ENCODE measurements at places on chromosomes 7 and 10.

GRCh38 chr7:8433477-8434289, at the start of gene NXPH1:
NXPH1 (plus strand) TSS chr7:8433609.
- DNase-seq, result no peak

- no peak for DNase-seq
Measured at GRCh38 chr7:143016996-143017395, 9.9 kb downstream of the OR9A2 start.

DNA sequence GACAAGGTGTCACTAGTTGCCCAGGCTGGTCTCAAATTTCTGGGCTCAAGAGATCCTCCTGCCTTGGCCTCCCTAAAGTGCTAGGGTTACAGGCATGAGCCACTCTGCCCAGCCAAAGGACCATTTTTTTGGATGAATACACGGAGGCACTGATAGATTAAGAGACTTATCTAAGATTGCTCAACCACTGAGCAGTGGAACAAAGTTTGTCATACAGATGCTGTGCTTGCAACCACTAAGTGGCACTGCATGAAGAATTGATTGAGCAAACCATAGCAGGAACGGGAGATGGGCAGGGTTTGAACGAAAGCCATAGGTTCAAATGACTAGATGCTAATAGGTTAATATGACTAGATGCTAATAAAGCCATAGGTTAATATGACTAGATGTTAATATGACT, 61.1 kb downstream of the EBLN1 start:
- DNase-seq, result no peak

DNA sequence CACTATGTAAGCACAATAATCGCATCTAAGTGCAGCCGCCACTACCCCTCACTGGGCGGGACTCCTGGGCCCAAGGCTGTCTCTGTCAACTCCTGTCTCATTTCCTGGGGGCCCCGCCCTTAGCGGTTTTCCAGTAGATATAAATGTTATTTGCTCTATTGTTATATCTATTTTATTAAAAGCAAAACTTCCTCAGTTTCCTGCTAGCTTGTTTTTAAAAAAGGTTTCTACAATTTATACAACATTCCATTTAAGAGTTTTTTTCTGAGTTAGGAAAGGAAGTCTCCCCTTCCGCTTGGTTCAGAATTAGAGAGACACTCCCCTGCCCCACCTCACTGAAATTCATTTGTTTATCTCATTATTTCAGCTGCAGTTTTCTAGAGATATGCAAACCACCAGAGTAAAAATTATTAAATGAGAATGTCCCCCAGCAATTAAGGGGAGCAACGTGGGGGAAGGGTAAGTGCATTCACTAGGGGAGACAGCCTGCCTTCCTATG, 82.7 kb downstream of the RAMP3 start:
- DNase-seq, result no peak

- DNase-seq, result no peak
Measured at GRCh38 chr7:123573341-123573740, 15.7 kb upstream of the NDUFA5 start.

DNA sequence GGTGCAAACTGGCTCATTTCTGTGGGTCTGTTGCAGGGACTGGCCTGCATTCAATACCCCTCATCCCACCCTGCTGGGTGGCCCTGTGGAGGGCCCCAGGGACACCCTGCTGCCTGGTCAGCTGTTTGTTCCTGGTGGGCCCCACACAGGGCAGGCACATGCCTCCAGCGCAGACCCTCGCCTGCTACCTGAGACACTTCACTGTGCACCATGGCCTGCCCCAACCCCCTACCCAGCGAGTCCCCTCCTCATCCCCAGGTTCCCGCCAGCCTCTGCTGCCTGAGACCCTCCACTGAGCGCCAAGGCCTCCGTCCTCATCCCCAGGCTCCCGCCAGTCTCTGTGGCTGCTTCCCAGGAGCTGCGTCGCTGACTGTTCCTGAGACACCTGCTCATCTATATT, 16.8 kb downstream of the GPR146 start:
- no peak for DNase-seq

DNA sequence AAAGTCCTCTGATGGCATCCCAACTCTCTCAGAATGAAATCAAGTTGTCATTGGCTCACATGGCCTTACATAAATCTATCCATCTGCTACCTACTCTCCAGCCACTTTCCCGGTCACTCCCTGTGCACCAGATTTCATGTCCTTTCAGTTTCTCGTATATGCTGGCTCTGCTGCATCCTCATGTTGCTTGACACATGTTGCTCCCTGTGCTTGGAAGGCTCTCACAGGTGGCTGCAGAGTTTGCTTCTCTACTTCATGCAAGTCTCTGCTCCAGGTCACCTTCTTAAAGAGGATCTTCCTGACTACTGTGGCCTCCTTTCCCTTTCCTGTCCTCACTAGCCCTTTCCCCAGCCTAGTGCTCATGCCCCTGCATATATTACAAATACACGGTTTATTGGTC, 48.3 kb downstream of the MRPL32 start:
- DNase-seq, result no peak

DNA sequence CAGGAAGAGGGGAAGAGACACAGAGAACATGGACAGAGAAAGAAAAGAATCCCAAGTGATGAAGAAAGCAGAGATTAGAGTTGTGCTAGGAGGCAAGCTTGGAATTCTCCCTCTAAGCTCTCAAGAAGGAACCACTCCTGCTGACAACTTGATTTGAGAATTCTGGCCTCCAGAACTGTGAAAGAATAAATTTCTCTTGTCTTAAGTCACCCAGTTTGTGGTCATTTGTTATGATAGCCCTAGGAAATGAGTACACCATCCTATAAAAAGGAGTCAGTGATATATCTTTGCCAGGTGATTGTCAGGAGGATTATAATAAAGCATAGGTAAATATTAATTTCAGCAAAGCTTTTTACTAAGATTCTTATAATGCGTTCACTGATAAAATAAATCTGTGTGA, 82.7 kb upstream of the TFEC start:
- DNase-seq, result no peak

DNA sequence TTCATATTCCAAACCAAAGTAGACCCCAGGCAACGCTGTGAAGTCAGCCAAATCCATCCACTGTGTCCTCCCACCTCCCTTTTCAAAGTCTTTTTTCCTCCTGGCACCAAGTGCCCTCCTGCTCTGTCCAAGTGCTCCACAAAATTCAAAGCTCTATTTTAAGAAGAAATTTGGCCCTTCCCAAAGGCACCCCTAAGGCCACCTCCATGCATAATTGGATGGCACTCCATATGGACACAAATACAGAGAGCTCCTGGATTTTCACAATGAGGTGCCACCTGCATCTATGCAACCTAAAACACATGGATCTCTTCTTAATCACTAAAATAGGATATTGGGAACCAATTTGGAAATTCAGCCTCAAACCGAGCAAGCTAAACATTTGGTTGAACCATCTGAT, 121.6 kb downstream of the RELN start:
- no peak for DNase-seq

DNA sequence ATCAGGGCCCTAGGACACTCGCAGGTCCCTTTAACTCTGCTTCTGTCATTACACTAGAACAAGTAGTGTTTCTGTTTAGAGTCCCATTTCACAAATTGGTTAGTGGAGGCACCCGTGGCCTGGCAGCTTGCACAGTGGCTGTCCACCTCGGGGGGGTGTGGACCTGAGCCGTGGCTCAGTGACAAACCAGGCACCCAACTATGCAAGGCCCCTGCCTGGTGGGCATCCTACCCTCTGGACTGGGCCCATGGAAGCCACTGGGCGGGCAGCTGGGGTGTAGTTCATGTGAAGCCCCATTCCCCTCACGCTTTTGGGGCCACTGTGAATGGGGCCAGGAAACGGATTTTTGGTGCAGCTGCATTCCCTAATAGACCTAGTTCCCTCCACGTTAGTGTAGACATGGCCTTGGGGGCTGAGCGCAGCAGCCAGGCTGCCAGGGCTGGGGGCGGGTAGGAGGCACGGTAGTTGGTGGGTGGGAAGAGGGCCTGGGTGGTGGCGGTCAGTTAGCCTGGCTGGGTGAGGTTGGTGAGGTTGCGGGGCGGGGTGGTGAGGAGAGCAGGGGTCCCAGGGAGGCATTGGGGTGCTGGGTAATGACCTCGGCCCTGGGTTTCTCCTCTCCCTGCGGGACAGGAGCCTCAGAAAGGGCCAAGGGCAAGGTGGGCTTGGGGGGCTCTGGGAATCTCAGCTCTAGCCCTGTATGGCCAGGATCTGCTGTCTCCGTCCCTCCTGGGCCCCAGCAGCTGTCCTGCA, 18.7 kb downstream of the ZNF316 start:
- DNase-seq, result no peak

Measured in activated naive CD8-positive, alpha-beta T cell treated with anti-CD3 and anti-CD28 coated beads, Interleukin-2, amount 50 U/mL, for 24 hours (primary cell).